AG04449 (cell line): ENCODE measurements at places on chromosomes 13 and 19.

GRCh38 chr13:113454936-113455335 is 1.6 kb upstream of the ADPRHL1 start:
- DNase-seq = no peak

- no peak for DNase-seq
Observed at GRCh38 chr13:41547251-41548000, 90.1 kb downstream of the RGCC start.

GRCh38 chr19:46288896-46289588 is 7.8 kb upstream of the HIF3A start:
- no peak for DNase-seq

- DNase-seq = no peak
Observed at GRCh38 chr19:8237026-8237425, 27.9 kb downstream of the CERS4 start.

GRCh38 chr19:38263689-38264485 is 486 bp upstream of the SPINT2 start:
- no peak for DNase-seq

DNA sequence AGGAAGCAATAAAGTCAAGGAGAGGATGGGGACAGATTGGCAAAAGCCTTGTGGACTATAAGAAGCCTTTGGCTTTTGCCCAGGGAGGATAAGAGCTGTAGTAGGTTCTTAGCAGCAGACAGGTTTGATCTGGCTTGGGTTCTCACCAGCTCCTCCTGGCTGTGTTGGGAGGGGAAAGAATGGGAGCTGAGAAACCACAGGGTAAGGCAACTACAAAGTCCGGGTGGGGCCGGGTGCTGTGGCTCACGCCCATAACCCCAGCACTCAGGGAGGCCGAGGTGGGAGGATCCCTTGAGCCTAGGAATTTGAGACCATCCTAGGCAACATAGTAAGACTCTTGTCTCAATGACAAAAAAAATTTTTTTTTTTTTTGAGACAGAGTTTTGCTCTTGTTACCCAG is 20.6 kb downstream of the NECTIN2 start:
- no peak for DNase-seq

- DNase-seq = no peak
Observed at GRCh38 chr13:59643906-59644626, 519.7 kb downstream of the DIAPH3 start.

- no peak for DNase-seq
Observed at GRCh38 chr19:17385878-17386611, 8.0 kb downstream of the CCDC194 start.

DNA sequence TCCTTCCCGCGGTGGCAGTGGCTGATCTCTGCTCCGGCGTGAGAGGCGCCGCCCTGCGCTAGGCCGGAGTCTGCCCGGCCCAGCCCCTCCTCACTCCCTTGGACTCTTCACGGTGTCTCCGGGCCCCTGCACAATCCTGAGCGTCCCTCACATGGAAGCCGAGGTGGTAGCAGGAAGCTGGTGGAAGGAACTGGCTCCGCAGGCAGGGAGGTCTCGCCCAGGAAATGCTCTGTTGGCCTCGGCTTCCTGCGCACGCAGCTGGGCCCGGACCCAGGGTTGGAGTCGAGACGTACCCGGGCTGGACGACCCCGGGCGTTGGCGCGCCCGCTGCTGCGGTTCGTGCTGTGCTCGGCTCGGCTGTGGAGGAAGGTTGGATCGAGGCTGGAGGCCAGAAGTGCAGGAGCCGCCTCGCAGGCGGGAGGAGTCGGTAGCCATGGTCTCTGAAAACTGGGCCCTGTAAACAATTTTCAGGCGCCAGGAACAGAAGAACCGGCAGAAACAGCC is 46.3 kb downstream of the ZNF724 start:
- DNase-seq = no peak

DNA sequence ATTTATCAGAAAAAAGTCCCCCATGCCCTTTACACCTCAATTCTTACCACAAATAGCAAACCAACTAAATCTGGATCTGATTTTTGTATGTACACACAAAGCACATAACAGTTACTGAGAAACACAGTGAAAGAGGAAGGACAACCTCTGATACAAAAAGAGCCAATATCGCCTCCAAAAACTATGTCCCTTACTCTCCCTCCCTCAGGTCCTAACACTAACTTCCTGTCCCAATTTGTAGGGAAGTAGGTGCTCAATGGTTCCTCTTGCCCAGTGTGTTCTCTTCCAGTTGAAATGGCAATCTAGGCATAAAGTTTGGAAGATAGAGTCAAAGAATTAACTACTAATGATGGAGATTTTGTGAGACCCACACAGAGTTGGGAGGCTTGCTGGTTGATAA is 15.8 kb upstream of the FPR3 start:
- no peak for DNase-seq

- DNase-seq = no peak
Observed at GRCh38 chr13:114226699-114227323, 7.9 kb upstream of the CDC16 start.

- DNase-seq = no peak
Observed at GRCh38 chr19:10828981-10829821, 6.8 kb downstream of the TMED1 start.

- DNase-seq = no peak
Observed at GRCh38 chr19:4636151-4636717, 3.1 kb upstream of the TNFAIP8L1 start.

DNA sequence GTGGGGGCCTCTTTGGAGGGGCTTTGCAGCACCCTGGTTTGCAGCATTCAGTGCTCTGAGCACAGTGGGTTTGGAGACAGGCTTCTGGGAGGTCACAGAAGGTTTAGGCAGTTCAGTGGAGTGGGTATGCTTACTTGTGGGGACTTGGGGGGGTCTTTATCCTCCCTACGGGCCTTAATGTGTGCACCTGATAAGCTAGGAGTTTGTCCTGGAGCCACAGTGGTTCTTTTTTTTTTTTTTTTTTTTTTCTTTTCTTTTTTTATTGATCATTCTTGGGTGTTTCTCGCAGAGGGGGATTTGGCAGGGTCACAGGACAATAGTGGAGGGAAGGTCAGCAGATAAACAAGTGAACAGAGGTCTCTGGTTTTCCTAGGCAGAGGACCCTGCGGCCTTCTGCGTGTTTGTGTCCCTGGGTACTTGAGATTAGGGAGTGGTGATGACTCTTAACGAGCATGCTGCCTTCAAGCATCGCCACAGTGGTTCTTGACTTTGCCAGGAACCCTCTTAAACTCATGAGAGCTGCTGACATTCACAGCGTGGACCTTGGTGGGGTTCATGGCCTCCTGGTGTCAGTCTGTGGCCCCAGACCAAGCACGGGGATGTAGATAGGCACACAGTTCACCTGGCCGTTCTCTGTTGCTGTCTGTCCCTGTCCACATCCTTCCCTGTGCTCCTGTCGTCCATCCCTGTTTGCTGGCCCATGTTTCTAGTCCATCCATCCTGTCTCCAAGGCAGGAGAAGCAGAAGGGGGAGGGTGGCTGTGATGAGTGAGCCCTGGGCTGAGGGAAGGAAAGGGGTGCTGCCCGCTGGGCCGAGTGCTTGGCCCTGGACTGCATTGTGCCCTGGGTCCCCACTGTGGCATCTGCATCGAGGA is 2.7 kb downstream of the EGLN2 start:
- DNase-seq = no peak

- DNase-seq = no peak
Observed at GRCh38 chr13:30863231-30863630, 42.8 kb upstream of the MEDAG start.

- DNase-seq = no peak
Observed at GRCh38 chr19:48290771-48291488, 21.0 kb downstream of the ZNF114 start.

DNA sequence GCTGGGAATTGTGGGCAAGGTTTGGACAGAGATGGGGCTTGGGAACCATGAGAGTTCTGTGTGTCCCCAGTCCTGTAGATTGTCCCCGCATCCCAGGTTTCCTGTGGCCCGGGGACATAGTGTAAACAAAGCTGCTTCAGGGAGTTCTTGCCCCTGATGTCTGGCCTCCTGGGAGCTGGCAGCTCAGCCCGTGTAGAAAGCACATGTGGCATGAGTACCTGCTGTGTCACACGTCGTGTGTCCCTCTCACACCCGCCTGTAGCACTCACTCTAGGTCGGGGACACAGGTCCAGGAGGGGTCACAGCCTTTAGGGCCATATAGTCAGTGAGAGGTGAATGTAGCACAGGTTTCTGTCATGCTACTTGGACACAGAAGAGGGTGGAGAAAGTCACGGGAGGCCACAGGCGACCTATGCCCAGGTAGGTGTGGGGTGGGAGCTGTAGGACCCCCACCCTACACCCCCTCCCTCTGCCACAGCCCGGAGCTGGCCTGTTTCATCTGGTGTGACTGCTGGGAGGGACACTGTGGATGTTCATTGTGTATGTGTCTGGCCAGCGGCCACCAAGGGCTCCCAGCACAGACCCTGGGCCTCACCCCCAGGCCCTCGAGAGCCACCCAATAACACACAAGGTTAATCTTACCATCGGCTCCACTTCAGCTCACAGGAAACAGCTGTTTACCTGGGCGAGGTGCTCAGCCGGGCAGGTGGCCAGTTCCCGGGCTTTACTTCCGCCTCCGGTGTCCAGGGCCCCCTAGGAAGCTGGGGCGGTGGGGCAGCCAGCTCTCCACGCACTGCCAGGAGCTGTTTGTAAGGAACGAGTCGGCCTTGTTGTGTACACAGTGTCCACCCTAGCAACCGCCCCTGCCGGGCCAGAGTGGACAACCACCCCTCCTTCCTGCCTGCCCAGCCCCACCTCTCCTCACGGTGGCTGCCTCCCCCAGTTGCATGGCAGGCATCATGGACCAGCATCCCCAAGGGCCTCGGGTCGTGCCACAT is 49.7 kb downstream of the COMP start:
- no peak for DNase-seq

- DNase-seq = no peak
Observed at GRCh38 chr13:51520524-51520923, 63.7 kb upstream of the WDFY2 start.

GRCh38 chr19:16927883-16928282 is 39.1 kb downstream of the F2RL3 start:
- no peak for DNase-seq

DNA sequence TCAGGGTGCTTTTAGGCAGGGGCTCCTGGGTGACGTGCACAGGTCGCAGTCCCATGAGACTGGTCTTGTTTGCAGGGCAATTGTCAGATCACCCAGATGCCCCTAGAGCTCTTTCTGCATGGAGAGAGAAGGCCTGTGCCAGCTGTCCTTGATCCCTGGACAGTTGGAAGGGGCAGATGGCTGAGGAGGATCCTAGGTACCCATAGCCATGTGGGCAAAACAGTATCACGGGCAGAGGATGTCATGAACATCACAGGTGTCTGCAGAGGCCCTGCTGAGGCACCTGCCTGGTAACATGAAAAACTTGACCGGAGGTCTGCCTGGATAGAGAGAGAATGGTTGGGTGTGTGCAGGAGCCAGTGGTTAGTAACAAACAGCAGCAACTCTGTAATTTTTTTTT is 99.3 kb downstream of the ZNF536 start:
- no peak for DNase-seq

GRCh38 chr13:102608974-102609373 is 12.2 kb downstream of the TPP2 start:
- DNase-seq = no peak
